ENCODE measurements at places on chromosomes 13 and 19. TPM values are rescaled to one million over a fixed set of nuclear protein-coding genes. Genes with fewer than 3 reads are reported as not detected.

DNA sequence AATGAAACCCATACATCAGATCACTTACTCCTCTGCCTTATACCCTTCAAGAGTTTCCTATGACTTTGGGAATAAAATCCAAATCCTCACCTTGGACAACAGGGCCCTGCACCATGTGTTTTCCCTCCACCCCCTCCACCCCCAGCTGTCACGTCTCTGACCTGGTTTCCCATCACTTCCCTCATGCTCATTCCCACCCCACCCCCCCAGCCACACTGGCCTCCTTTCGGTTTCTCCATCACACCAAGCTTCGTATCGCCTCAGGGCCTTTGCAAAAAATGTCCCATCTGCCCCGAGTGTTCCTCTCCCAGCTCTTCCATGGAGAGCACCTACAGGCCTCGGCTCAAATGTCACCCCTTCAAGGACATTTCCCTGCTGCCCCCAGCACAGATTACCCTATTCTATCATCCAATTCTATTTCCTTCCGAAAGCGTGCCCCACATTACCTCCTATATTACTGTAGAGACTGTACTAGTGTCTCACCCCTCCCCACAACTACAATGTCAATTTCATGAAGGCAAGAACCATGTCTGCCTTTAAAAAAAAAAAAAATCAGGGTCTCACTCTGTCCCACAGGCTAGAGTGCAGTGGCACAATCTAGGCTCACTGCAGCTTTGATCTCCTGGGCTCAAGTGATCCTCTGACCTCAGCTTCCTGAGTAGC, 16.8 kb upstream of the FFAR2 start:
- no peak for DNase-seq

Gene LIM2
- not detected for total RNA-seq

Gene CADM4
- 5.8 TPM for total RNA-seq

DNA sequence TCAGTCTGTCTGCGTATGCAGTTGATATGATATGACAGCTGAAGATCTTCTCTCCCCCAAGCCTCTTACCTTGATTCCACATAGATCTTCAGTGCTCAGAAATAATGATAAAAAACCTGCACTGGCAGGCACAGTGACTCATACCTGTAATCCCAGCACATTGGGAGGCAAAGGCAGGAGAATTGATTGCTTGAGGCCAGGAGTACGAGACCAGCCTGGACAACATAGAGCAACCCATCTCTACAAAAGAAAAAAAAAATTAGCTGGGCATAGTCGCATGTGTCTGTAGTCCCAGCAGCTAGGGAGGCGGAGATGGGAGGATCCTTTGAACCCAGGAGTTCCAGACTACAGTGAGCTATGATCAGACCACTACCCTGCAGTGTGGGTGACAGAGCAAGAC, 551.0 kb upstream of the MIR17HG start:
- no peak for DNase-seq

Gene TMEM255B
- 3.0 TPM for total RNA-seq

- no peak for DNase-seq
These were observed 135.6 kb downstream of the PAN3 start for GRCh38 chr13:28273919-28274318.

DNA sequence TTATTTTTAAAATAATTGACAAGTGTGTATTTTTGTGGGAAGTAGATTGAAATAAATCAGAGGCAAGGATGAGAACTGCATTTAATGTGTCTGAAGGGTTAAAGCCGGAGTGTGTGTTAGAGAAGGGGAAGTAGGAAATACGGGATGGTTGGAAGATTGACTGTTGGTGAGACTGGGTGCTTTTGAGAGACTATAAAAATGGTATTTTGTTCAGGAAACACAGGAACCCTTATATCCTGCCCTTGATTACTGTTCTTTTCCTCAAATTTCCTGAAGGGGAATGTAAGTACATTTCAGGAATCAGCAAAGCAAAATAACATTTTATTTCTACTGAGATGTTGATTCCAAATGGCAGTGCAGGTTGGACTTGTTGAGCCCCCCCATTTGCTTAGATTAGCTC, 15.1 kb downstream of the IFT88 start:
- no peak for DNase-seq

- DNase-seq, result no peak
These were observed 6.2 kb downstream of the RPL28 start for GRCh38 chr19:55391702-55392615.

DNA sequence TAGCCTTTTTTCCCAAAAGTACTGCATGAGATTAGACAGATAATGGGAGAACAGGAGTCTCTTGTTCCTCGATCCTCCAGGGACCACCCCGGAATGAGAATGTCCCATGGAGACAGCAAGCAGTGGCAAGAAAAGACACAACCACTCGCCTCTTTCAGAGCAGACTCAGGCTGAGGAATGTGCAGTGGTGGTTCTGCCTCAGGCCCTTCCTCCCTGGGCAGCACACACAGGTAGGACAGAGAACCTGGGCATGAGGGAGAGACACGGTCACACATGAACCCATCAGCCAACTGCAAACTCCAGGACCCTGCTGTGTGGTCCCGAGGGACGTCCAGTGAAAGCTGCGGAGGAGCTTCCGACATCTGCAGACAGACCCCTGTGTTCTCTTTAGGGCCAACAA, 31.0 kb downstream of the CRYL1 start:
- DNase-seq, result no peak

Gene BRSK1
- total RNA-seq, result 0.59 TPM

Data from colonic mucosa (tissue), 4 donors.